Stimulated activated CD4-positive, alpha-beta T cell treated with anti-CD3 and anti-CD28 coated beads, TNF-alpha, amount 100 ng/mL, for 1 hour (primary cell): ENCODE measurements at places on chromosomes 12 and 14.

GRCh38 chr12:57534250-57534649 is 11.6 kb downstream of the MBD6 start:
- no peak for DNase-seq

DNA sequence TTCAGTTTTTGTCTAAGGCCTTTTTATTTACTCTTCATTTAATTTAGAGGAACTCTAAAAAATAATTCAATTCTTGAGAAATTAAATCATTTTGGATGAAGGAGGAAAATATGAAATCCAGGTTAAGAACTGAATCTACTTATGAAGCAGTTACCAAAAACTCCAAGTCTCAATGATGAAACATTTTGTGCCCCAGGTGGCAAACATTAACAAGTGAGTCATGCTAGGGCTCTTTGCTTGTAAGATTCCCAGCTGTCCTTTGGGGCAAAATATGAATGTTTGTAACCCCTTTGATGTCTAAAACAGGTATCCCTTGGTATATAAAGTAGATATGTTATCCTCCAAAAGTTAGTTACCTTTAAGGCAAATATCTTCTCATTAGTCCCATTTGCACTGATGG is 202.4 kb downstream of the NEDD1 start:
- DNase-seq: no peak

DNA sequence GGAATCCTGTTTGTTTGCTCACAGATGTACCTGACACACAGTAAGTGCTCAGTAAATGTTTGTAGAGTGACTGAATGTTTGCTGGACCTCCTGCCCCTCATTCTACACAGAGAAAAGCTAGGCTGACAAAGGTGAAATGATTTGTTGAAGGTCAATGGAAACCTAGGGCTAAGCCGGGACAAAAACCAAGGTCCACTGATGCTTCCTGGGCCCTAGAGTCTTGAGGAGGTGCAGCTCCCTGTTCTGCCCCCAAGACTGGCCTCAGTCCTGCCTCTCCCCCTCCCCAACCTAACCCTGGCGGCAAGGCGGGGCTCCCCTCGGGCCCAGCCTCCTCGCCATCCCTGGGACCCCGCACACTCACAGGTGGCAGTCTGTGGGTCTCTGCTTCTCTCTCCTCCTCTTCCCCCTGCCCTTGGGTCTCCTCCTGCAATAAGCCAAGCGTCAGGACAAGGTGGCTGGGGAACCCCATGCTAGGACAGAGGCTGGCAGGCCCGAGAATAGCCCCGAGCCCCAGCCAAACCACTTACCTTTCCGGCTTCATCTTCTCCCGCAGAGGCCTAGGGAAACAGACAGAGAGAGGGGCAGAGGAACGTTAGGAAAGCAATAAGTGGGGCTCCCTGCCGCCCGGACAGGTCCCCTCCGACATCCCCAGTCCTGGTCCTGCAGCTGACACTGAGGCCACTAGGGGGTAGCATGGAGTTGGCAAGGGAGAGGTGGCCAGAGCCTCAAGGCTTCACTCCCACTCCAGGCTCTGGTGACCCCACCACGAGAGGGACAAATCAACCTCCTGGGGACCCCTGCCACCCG is 9.3 kb downstream of the PGF start:
- peak; percentile 45 for DNase-seq

DNA sequence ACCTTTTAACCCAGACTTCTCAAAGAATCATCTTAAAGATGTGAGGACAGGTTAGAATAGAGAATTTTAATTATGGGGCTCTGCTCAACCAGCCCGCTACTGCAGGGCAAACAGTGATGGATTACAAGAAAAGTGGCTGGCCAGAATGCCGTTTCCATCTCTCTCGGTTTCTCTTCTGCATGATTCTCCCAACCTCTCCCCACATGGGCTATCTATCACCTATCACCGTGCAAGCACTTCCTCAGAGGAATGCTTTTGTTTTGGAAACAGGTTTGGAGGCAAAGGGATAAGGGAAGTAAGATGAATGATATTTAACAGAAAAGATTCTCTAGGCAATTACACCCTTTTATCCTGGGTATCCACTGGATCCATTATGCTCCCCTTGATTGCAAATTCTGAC is 37.4 kb upstream of the PHC1 start:
- no peak for DNase-seq

DNA sequence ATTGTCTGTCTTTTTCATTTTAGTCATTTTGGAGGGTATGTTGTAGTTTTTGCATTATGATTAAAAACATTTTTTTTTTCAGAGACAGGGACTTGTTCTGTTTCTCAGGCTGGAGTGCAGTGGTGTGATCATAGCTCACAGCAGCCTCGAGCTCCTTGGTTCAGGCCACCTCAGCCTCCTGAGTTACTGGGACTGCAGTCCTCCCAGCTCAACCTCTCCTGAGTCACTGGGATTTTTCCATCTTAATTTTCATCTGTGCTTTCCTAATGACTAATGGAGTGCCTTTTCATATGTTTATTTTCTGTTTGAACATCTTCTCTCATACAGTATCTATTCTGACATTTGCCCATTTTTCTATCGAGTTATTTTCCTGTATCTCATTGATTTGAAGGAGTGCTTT is 52.6 kb downstream of the DYRK2 start:
- no peak for DNase-seq

GRCh38 chr14:66238969-66239368 is 247.2 kb upstream of the CCDC196 start:
- no peak for DNase-seq

GRCh38 chr14:73234029-73234428 is 3.3 kb upstream of the PAPLN start:
- no peak for DNase-seq

GRCh38 chr12:16586350-16587109 is 19.4 kb downstream of the LMO3 start:
- no peak for DNase-seq

- no peak for DNase-seq
Measured at GRCh38 chr12:96375841-96376604, 24.2 kb downstream of the CDK17 start.

DNA sequence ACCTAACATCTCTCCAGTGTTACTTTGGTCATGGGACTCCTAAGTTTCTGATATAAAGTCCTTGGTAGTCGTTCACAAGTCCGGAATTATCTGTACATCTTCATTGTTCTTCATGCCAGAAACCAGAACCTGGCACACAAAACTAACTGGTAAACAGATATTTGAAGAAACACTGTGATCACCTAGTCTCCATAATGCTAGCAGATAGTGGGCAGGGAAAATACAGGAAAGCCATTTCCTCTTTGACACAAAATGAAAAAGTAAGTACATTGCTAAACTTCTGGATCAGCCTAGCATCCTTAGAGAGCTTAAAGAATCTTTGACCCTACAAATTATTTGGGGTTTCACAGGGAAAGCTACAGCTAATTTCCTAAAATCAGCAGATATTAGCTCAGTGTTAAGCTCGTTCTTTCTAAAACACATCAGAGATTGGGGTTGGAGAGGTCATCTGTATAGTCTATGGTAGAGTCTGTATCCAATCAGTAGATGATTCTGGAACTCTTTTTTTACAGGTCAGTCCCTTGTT is 4.8 kb downstream of the DDIT3 start:
- no peak for DNase-seq

GRCh38 chr14:101593411-101594238 is 32.3 kb downstream of the DIO3 start:
- DNase-seq: no peak

DNA sequence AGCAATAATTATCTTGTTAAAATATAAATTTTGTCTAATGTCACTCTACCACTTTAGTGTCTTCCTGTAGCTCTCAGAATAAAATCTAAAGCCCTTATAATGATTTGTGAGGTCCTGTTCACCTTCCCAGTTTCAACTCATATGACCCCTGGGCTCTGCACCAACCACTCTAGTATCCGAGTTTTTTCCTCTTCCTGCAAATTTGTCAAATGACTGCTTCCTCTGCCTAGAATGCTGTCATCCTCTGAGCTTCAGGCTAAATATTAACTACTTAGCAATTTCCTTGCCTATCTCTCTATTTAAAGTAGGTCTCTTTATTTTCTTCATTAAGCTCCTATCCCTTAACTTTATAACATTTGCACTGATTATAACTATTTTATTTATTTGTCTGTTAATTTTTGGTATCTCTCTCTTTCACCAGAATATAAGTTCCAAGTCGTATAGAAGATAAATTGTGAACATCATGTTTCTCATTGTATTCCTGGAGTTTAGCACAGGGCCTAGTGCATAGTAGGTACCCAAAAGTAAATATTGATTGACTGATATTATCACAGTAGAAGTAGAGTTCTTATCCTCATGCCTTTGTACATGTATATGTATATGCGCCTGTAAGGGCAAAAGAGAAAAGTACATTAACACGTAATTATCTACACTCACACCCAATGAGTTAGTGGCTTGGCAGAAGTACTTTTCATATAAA is 196.0 kb downstream of the BCAT1 start:
- DNase-seq: no peak

DNA sequence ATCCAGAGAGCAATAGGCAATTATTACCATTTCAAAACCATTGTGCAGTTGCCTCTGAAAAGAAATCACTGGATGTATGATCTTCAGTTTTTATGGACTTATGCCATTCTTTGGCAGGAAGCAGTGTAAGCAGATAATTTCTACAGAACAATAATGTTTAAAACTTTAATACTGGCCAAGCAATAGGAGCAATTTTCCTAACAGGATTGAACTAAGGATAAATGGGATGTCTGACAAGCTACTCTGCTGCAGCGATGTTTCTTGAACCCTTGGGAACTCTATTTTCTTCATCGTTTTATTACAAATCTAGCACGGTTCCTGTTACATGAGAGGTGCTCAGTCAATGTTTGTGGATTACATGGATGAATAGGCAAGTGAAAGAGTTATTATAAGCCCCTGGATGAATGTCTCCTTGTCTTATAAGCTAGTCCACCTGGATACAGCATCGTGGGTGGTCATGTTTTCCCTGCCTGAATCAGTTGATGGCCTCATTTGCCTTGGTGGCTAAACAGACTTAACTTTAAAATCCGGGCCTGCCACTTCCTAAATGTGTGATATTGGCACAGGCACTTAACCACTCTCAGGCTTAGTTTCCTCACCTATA is 68.2 kb upstream of the MDM1 start:
- no peak for DNase-seq

GRCh38 chr12:1919763-1920162 is 1.3 kb upstream of the CACNA2D4 start:
- DNase-seq: no peak

DNA sequence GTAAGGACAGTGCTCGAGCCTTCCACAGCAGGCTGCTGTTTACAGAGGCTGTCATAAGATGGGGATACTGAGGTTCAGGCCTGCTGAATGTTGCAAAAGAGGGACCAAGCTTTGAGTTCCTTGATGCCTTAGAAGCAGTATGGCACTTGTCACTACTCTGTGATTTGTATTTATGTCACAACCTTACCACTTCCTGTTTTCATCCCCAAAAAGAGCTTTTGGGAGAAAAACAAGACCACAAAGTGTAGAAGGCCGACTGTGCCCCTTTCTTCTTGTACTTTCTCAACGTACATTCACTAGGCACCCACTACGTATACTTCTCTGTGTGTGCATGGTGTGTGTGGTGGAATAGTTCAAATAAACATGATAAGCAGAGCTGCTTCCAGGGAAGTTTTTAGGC is 90.1 kb downstream of the DRAM1 start:
- DNase-seq: no peak

DNA sequence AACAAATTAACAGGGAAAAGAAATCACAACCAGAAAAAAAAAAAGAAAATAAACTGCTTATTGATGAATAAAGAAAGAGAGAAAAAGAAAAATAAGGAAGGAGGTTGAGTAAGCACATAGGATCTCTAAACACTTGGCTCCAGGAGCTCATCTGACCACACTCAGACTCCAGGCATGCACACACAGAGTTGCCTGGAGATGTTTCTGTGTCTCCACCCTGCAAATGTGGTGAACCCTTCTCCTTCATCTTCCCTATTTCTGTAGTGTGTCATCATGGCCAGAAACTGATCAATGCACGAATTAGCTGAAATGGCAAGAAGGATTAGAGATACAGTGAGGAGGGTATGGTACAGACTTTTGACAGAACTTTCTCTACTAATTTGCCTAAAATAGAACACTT is 20.2 kb downstream of the OR4N2 start:
- DNase-seq: no peak

GRCh38 chr12:72832024-72832423 is 559.9 kb downstream of the TRHDE start:
- no peak for DNase-seq

DNA sequence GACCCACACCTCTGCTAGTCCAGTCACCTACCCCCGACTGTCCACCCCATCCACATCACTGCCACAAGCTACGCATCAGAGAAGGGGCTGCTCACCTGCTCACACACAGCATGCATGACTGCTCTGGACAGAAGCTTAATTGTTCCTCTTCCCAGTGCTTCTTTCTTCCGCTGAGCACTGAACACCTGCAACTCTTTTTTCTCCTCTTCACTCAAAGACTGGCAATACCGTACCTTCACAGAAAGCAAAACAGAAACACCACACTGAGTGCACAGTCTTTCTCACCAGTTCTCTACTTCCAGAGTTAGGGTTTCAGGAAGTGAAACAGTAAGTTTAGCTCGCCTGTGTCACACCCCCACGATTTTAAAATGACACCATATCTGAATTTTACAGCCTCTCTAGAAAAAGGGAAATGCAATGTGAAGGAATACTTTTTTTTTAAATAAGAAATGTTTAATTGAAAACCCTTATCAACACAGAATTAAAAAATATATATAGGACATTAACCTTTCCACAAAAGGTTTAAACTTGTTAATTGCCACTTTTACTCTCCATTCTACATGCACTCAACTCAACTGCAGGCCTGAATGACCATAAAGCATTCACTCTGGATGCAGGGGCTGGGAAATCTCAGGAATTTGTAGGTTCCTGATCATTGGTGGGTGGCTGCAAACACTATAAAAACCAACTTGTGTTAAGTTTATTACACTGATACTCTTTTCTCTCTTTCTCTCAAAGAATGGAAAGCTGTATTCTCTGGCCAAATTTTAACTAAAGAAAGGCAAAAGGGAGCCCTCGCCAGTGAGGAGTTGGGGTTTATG is 120.0 kb downstream of the PRICKLE1 start:
- DNase-seq: no peak

GRCh38 chr14:68232300-68233055 is 412.9 kb downstream of the RAD51B start:
- no peak for DNase-seq

DNA sequence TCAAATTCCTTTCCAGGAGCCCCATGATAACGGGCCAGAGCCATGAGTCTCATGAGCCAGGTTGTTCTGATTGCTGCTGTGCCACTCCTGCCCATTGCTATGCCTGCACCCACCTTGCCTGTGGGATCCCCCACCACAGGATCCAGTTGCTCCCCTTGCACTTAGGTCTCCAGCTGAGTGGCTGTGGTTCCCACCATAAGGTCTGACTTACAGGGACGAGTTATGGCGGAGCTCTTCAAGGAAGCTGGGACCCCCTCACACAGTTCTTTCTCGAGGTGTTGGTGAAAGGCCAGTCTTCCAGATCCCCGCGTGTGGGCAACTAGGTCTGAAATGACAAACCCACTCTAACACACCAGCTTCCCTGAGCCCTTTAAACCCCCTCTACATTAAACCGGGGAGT is 111.9 kb upstream of the C14orf180 start:
- DNase-seq: no peak

- no peak for DNase-seq
Measured at GRCh38 chr12:57725851-57726150, 12.7 kb downstream of the AGAP2 start.

GRCh38 chr14:74245292-74245691 is 6.0 kb downstream of the VSX2 start:
- no peak for DNase-seq
